ENCODE measurements at places on chromosomes 3 and 15.

DNA sequence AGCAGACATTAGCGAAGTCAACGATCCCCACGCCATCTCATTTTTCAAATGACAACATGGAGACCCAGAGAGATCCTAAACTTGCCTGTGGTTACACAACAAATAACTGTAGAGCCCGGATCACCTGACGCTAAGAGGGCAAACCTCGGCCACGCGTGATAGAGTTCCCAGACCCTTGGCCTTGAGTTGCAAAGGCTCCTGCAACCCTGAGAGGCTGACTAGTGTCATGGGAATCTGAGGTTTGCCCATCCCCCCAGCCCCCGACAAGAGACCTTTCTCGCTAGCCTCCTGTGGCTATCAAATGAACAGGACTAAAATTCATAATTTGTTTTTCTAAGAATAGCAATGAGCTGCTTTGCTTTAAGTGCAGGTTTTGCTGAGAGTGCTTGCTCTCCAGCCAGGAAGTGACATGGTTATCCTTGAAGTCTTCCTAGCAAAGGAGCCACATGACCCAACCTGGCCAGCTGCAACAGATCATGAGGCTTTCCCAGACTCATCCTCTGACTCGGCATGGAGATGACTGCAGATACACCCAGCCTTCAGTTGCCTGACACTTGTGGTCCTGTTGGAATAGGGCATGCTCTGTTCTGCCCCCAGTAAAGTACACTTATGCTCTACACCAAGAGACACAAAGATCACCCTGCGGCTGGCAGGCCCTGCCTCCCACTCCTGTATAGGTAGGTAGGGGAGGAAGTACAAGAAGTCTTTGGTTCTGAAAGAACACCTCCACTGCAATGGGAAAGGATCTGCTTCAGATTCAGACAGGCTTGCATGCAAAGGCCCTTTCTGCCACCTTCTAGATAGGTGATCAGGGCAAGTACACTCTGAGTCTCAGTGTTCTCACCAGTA is 36.0 kb downstream of the MCF2L2 start:
- no peak for DNase-seq

- no peak for DNase-seq
Measured at GRCh38 chr15:57472861-57473260, 96.6 kb downstream of the CGNL1 start.

DNA sequence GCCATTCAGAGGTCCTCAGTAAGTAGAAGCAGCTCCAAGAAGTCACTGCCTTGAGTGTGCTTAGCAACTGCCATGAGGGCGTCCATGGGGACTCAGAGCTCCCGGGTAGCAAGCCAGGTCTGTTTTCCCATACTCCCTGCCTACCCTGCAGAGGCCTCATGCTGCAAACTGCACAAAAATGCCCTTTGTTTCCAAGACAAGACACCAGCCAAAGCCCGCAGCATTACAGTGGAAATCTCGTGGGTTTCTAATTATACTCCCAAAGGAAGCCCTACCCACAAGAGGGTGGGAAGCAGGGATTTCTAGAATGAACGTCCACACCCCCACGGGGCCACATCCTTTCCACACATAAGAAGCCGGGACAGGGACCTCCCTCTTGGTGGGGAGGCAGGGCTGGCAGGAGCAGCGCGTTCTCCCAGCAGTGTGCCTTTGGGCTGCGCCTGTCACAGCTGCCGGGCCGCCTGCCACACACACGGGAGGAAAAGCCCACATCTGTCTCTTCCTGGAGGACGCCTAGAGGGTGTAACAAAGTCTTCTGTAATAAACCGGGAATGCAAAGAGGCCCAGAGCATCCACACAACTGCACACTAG is 31.1 kb downstream of the FAM174B start:
- no peak for DNase-seq

GRCh38 chr3:48696156-48696555 is 10.4 kb upstream of the NCKIPSD start:
- no peak for DNase-seq

DNA sequence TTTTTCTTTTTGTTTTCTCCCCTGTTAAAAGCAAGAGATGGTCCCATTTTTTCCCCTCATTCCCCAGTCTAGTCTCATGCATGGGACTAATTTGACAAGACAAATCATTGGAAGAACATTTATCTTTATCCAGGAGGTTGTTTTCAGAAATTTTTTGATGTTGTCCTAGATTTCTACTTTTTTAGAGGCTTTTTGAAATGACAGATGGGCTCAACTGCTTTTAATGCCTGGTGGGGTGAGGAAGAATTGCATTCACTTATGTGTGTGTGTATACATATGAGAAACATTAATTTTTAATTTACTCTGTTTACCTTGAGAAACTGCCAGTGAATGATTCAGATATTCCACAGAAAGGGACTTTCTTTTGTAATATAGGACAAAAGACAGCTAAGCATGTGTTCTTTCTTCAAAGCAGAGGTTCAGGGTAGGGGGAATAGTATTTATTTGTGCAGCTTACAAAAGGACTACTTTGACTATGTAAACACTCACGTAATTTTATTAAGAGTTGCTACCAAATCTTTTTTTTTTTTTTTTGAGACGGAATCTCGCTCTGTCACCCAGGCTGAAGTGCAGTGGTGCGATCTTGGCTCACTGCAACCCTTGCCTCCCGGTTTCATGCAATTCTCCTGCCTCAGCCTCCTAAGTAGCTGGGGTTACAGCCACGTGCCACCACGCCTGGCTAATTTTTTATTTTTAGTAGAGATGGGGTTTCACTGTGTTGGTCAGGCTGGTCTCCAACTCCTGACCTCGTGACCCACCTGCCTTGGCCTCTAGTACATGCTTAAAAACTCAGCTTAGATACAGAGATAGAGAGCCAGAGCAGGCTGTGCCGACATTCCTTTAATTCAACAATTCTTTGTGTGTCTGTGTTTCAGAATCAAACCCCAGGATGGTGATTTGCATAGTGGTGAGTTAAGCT is 130.1 kb upstream of the RARB start:
- no peak for DNase-seq

- DNase-seq: no peak
Measured at GRCh38 chr3:149620291-149621020, 37.4 kb downstream of the WWTR1 start.

DNA sequence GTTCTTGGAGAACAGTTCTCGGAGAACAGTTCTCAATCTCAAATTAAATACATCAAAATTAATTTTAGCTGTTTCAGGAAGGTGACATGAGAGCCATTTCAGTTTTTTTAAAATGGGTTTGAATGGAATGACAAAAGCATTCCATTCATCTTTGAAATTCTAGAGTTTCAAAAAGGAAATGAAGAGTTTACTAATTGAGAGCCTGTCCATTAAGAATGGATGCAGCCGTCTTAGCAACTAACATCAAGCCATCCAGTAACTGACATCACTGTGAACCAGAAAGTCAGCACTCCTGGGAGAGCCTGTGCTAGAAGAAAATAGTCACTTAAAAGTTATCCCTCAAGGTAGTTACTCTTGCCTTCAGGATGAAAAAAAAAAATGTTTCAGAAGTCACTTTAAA is 47.0 kb upstream of the FSTL1 start:
- no peak for DNase-seq

DNA sequence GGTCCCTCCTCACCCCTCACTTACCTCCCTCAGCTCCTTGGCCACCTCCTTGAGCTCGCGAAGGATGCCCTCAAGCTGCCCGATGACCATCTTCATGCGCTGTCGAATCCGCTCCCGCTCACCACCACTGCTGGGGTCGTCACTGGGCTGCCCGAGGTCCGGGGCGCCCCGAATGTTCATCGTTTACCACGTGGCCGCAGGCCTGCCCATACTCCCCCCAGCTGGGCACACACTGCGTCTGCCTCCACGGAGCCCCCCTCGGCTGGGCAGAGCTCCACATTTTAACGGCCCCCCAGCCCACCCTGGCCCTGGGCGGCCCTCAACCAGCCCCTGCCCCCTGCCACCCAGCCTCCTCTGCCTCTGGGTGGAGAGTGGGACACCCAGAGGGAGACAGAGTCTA is 2.2 kb downstream of the INSYN1 start:
- DNase-seq: no peak

DNA sequence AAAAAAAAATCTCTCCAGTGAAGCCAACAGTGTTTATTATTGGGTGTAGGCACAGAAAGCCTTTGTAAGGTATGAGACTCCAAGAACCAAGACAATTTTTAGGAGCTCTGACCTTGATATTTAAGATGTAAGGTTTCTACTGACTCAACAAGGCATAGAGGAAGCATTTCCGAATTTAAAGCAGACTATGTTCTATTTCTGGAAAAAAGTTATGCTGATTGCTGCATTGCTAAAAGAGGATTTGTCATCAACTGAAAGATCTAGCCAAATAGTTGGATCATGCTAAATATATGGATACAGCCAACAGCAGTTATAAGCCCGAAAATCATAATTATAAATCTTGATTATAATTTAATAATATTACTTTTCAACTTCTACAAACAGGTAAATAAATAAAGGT is 53.3 kb upstream of the MELTF start:
- DNase-seq: no peak

DNA sequence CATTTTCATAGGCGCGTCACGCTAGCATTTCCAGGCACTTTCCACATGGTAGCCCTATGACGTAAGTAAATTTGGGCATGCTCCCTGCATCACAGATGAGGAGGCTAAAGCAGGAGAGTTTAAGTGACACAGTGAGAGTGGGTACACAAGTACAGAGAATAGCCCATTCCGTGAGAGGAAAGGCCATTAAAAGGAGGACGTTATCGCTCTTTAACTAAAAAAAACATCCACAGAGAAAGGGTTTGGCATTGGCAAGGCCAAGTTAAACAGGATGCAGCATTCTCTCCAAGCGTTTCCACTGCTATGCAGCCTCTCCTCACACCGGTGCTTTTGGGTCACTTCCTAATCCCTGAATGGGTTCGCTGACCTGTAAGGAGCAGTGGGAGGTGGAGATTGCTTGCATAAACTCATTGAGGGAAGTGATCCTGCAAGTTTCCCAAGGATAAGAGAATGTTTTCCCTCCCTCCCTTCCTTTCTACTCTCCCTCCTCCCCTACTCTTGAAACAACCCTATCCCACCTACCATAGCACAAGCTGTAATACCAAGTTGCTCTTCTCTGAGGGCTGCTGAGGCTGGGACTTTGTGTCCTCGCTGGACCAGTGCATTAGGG is 147.7 kb downstream of the VGLL4 start:
- no peak for DNase-seq

DNA sequence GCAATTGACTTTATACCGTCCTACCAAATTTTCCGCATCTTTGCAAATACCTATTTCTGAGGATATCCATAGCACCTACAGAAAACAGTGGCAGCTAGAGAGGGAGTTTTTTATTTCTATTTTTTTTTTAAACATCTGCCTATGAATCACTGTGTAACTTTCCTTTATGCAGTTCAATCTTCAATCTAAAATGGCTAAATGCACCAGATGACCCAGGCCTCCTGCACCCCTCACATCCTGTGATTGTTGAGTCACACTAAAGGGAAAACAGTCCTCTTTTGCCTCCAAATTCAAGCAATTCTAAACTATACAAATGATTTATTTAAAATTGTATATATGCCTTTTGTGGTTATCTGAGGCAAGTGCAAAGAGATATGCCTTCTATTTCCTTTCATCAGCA is 20.1 kb upstream of the BCL6 start:
- DNase-seq: no peak

DNA sequence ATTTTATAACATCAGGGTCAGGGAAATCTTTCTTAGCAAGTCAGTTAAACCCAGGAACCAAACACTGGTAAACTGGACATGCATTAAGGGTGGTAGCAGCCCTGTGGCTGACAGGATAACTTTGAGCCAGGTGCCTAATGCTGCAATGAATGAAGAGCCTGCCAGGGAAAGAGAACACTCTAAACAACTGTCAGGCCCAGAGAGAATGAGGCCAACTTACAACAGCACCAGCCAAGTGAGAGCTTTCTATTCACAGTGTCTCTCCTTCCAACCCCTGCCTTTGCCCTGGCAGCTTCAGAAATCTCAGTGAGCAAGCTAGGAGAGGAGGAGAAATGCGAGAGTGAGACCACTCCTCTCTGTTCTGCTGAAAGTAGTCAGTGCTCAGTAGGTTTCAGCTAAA is 50.4 kb upstream of the ATP2C1 start:
- DNase-seq: no peak

DNA sequence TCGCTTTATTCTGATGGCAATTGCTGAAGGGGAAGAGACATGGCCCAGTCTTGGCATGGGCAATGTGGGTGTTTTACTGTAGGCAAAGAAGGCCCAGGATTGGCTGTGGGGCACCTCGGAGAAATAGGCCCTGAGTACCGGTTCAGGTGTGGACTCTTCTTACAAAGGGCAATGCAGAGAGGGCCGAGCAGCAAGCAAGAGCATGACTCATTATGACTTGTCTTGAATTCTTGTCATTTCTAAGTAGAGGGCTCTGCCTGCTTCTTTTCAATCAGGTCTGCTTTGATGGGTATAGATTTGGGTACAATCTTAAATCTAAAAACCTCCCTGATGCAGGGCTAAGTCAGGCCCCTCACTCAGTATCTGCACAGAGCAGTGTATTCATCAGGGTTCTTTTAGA is 14.8 kb upstream of the BUB1B start:
- DNase-seq: no peak

GRCh38 chr3:94336046-94336753 is 273.3 kb downstream of the NSUN3 start:
- no peak for DNase-seq

DNA sequence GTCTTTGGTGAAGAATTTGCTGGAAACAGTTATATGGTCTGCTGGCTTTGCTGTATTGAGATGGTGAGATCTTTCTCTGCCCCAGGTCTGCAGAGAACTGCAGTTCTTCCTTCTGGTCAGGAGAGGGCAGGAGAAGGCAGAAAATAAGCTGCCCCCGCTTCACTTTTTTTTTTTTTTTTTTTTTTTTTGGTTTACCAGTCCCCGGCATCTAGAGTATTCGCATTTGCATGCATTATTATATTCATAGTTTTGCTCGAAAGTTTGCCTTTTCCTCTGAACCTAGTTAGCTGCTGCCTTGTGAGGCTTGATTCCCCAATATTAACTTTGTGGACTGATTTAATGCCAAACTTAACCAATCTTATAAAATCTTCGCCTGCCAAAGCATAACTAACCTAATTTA is 10.6 kb upstream of the PARL start:
- DNase-seq: no peak

DNA sequence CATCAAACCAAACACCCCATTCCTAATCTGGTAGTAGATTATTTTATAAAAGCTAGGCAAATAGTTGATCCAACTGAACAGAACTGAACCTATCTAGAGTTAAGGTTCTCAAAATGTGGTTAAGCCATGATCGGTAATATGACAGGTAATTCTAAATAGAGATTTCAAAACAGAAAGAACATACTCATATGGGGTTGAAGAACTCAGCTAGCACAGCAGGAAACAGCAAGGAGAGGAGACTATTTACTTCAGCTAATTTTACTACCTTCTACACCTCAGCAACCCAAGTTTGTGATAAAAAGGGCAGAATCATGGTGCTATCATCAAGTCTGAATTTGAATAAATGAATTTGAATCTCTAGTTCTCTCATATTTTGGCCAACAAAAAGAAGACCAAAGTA is 11.8 kb downstream of the CD47 start:
- no peak for DNase-seq

- no peak for DNase-seq
Measured at GRCh38 chr3:161409069-161409468, 37.8 kb upstream of the SPTSSB start.
